ENCODE measurements at places on chromosomes 11 and 22. TPM values are rescaled to one million over a fixed set of nuclear protein-coding genes. Genes with fewer than 3 reads are reported as not detected.

Gene CNIH2
- total RNA-seq = not detected

- DNase-seq = no peak
Measured at GRCh38 chr11:127133061-127133460, 132.5 kb upstream of the KIRREL3 start.

GRCh38 chr22:40418366-40419201 lies 48.2 kb downstream of the SGSM3 start:
- peak; percentile 48 for DNase-seq

Gene SAA4
- total RNA-seq = not detected

Gene LRRC74B
- total RNA-seq = not detected

DNA sequence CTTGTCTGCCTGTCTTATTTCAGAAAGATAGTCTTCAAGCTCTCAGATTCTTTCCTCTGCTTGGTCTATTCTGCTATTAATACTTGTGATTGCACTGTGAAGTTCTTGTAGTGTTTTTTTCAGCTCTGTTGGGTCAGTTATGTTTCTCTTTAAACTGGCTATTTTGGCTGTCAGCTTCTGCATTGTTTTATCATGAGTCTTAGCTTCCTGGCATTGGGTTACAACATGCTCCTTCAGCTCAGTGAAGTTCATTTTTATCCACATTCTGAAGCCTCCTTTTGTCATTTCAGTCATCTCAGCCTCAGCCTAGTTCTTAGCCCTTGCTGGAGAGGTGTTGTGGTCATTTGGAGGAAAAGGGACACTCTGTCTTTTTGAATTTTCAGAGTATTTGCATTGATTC lies 15.5 kb upstream of the DEPDC7 start:
- DNase-seq = no peak

Gene DRD4
- not detected for total RNA-seq

Gene SLC5A1
- total RNA-seq = 1.3 TPM

Gene CBLIF
- total RNA-seq = not detected

DNA sequence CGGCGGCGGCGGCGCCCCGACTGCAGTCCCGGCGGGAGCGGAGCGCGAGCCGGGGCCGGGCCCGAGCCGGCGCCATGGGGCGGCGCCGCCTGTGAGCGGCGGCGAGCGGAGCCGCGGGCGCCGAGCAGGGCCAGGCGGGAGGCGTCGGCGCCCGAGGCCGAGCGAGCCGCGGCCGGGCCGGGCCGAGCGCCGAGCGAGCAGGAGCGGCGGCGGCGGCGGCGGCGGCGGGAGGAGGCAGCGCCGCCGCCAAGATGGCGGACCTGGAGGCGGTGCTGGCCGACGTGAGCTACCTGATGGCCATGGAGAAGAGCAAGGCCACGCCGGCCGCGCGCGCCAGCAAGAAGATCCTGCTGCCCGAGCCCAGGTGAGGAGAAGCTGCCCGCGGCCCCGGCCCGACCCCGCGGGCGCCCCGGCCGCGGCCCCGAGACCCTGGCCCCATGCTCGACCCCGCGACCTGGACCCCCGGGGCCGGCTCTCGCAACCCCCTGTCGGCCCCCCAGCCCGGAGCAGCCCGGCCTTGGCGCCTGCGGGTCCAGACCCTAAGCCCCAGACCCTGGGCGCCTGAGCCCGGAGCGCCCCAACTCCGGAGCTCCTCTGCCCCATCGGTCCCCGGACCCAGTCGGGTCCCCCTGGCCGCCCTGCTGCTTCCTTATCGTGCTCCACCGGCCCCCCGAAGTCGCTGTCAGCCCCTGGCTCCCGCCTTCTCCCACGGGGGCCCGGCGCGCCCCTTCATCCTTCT lies at the start of gene GRK2:
Gene GRK2, plus strand, starts transcription at position 25 of the 739 bp plus-strand sequence. Its CDS starts 227 bp downstream, at position 252.
- no peak for DNase-seq

GRCh38 chr11:110049501-110050200 lies 43.5 kb upstream of the ZC3H12C start:
- DNase-seq = no peak

- DNase-seq = no peak
Measured at GRCh38 chr11:38416141-38416540, 1818.1 kb upstream of the RAG2 start.

DNA sequence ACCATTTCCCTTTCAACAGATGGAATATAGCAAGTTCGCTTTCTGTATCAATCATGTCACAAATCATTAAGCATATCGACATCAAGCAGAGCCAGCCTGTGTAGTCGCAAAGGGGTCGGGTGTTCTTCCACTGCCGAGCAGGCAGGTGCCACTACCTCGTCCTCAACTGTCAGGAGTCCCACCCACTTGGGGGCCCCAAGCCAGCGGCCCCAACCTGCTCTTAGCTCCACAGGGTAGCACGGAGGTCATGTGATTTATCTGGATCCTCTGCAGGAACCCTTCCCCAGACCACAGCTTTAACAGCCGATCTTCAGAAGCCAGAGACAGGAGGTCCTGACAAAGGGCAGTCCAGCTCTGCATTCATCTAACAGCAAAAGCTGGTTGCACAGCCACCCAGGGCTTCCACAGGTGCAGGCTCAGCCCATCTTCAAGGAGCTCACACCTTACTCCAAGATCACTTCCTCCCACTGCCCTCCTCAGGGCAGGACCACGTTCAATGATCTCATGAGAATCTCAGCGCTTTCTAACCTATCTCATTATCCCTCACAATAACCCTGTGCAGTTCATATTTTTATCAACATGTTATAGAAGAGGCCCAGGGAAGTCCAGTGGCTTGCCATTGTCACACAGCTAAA lies 110.2 kb downstream of the TRIM29 start:
- no peak for DNase-seq

Gene HEPHL1
- total RNA-seq = not detected

Gene WT1
- total RNA-seq = 11.6 TPM

All from breast epithelium (tissue), 4 donors.